ENCODE measurements at places on chromosomes 3 and 15.

- peak; percentile 53 for DNase-seq
Measured at GRCh38 chr3:195385526-195385925, 57.3 kb downstream of the ACAP2 start.

- DNase-seq: no peak
Measured at GRCh38 chr3:70832834-70833205, 520.4 kb upstream of the MDFIC2 start.

- DNase-seq: no peak
Measured at GRCh38 chr3:124283652-124284023, 291.7 kb upstream of the ROPN1 start.

DNA sequence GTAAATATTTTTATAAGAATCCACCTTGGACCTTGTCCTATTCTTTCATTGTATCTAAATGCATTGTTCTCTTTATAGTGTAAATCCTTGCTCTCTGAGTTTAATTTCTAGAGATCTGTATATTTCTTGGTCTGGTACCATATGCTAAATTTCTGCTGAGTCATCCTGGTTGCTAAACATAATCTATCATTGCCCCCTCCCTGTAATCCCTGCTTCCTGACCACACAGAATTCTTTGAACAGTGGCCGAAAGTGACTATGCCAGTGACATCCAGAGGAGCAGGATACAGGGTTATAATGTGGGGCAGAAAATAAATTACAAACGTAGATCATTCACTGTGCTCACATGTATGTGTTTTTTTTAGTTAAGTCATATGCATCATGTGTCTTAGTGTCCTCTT lies 143.1 kb downstream of the DIPK2A start:
- no peak for DNase-seq

DNA sequence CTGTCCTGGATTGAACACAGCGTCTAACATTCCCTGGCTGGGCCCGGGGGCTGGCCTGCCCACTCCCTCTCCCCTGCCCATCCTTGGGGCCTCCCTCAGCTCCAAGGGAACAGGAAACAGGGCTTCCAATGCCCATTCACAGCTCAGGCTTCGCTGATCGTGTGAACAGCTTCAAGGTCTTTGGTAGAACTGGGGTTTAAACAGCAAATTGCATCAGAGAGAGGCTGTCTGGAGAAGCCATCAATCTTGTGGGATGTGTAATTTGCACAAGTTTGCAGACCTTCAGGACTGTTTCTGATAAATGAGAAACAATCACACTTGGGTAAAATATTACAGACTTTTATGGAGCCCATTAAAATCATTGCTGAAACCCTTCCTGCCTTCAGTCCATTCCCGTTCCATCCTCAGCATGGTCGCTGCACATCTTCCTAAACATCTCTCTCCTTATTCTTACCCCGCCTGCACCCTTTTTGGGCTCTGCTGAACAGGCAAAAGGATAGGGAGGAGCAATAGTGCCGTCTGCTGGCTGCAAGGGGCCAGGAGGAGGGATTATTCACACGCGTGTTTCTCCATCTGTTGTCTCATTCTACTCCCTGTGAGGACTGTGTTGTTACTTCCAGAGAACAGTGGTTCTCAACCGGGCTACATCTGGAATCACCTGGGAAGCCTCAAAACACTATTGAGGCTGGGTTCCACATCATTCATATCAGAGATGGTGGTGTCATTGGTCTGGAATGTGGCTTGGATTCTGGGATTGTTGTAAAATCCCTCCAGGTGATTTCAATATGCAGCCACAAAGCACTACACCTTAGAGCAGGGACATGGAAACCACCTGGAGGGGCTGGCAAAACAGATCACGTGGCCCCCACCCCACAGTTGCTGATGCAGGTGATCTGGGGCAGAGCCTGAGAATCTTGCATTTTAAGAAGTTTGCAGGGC lies 116.3 kb downstream of the CLSTN2 start:
- no peak for DNase-seq

DNA sequence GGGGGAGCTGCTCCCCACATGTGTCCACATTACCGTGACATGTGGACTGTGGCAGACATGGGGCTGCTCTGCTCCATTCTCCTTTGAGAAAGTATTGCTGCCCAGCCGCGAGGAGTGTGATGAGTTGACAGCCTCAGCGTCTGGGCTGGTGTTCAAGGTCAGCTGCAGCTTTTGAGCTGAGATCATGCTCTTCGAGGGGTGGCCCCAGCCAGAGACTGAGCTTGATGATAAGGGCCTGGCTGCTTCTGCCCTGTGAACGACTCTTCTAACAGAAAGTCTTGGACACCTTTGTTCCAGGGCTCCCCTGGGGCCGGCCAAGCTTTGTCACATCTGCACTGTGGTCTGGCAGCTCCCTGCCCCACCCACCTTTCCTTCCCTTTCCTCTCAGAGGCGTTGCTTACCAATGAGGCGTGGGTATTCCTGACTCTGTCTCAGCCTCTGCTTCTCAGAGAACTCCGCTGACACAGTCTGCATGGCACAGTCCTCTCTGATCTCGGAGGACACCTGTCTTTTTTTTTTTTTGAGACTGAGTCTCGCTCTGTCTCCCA lies 86.6 kb downstream of the CHRD start:
- no peak for DNase-seq

DNA sequence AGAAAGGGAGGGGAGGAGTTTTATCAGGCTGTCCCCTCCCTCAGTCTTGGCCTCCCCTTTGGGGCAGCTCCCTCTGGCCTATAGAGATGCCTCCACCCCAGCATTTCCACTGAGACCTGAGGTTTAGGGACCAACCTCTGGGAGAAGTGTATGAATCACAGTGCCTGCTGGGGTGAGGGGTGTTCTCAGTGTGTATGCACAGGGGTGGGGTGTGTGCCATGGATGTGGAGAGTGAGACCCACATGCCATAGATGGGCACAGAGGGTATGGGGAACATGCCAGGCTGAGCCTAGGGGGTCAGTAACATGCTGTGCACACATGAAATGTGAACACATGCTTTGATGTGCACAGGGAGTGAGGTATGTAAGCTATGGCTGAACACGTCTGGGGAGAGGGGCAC lies 12.4 kb upstream of the ANKRD63 start:
- DNase-seq: no peak

DNA sequence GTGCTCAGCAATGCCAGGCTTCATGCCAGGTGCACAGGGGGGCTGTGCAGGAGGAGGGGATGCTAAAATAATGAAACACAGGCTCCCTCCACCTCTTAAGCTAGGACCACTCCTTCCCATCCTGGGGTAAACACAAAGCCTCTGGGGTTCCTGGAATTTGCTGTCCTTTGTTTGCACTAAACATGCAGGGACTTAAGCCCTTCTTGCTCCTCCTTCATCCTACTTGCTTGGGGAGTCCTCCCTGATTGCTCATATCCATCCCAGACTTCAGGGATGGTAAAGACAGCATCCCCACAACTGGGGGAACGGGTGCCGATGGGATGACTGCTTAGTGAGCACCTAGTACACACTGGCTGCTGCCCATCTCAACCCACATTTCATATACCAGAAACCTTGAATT lies 5.1 kb downstream of the LINGO1 start:
- no peak for DNase-seq

DNA sequence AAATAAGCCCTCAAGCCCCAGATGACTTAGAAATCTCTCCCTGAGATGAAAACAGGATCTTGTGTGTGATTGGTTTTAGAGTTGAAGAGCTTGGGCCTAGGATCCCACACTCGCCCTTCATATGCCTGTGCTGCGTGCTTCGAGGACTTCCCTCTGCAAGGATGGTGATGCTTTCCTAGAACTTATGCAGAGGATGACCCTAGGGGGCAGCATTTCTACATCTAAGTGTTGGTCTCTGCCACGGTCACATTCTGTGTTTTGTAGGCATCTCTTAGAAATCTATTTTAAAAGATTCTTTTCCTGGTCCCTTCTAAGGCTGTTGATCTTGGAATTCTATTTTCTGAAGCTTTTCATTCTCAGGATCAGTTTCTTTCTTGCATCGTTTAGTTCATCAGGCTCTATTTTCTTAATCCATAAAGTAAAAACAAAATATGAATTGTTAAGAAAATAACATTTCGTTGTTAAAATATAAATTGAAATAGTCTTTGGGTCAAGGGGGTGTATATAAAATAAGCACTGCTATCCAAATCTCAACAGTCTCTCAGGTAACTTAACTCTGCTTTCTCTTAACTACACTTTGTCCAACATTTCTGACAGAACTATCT lies 45.7 kb downstream of the WDR76 start:
- DNase-seq: peak; percentile 5

DNA sequence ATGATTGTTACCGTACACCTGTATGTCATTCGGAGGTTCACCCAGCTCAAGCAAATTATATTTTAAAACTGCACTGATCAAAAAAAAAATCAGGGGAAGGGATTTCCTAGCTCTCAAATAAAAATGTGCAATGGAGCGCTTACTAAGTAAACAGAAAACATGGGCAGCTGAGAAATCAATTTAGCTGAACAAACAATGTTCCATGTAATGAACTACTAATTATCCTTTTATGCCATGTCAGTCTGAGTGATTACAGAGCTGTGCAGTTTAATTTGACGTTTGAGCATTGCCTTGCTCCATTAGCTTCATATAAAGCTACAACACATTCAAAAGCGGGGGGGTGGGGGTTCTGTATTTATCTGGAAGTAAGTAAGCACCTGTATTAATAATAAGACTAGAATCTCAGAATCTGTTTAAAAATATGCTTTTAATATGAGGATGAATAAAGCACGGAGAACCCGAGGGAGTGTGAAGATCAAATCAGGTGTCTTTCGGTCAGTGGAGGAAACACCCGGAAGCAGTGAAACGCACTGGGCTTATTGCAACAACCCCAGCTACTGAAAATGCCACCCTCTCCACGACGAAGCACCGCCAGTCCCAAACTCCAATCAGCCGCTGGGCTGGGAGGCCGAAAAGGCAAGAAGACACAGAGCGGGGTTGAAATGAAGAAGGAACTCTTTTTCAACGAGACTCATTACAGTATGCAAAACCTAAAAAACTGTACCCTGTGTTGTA lies 196.5 kb upstream of the ATP11B start:
- DNase-seq: no peak

DNA sequence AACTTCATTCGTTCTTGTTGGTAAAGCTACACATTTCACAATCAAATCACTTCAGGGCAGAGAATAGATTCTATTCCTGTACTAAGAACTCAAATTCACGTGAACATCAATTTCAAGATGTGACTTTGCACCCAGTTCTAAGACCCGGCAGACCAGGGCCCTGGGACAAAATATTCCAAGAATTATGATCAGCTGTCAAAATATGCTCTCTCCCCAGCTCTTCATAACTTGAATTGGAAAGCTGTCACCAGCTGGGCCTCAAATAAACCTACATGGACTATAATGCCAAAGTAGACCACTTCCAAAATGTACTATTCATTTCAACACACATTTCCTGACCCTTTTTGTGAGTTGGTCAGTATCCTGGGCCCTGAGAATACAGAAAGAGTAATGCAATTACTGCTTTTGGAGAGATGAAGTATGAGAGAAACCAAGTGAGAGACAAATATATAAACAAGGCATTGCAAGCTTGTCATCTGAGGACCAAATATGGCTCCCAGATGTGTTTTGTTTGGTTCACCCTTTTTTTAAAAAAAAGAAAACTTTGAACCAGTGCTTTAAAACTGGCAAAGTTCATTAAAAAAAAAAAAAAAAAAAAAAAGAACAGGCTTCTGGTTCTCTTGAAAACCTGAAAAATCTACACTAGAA lies 14.9 kb downstream of the MAGI1 start:
- no peak for DNase-seq

DNA sequence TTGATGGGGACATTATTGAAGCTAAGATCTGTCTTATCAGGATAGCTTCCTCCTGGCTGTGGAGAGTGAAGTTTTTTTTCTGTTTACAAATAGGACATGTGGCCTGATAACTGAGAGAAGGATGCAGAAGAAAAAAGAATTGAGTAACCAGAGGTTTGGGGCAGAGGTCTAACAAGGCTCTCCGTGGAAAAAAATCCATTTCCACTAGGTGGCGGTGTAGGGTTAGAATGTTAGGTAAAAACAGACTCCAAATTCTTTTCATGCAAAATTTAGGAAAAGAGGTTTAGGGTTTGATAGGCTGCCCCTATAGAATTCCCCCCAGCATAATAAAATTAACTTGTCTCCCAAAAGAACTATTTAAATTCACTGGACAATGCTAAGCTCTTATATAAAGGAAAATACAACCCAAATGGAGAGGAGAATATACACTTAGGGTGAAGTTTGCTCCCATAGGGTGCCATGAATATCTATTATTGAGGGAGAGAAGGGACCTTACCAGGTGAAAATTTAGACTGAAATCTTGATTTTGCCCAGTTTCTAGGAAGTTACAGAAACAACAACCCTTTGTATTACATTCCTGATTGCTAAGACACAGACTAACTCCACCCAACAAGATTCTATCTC lies 1560.4 kb downstream of the OTOL1 start:
- peak; percentile 22 for DNase-seq

GRCh38 chr15:89576417-89576773 lies 1.1 kb downstream of the TICRR start:
- no peak for DNase-seq

DNA sequence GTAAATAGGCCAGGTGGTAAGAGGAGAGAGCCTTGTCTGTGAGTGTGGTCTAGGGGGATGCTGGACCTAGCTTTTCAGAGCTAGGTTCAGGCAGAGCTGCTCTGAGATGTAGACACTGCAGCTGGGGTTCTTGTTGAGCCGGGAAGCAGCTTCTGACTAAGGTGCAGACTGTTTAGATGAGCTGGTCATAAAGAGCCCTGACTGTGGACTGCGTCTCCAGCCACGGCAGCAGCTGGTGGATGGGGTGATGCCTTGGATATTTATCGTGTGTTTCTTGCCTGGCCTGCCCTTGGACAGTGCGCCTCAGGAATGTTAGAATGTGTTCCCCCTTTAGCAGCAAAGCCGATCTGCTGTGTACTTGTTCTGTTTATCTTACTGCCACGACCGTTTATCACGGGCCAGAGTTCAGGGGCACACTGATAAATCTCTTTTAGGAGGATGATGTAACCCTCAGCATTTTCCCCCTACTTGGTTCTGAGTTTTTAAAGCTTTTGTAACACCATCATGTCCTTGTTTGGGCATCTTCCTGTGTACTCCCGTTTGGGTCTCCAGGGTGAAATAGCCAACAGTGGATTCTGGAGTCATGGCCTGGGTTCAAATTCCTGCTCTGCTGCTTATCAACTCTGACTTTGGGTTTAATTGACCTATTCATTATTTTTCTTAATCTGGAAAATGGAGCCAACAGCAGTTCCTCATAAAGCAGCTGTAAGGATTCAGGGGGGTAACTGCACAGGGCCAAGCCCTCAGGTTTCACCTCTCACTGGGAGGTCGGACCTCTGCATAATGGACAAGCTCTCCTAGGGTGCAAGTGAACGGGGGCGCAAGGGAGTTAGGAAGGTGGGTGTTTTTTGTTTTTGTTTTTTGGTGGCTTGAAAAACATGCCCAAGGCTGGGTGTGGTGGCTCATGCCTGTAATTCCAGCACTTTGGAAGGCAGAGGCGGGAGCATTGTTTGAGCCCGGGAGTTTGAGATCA lies 51.4 kb downstream of the FLNB start:
- no peak for DNase-seq
